ENCODE measurements at places on chromosomes 11 and 22.

DNA sequence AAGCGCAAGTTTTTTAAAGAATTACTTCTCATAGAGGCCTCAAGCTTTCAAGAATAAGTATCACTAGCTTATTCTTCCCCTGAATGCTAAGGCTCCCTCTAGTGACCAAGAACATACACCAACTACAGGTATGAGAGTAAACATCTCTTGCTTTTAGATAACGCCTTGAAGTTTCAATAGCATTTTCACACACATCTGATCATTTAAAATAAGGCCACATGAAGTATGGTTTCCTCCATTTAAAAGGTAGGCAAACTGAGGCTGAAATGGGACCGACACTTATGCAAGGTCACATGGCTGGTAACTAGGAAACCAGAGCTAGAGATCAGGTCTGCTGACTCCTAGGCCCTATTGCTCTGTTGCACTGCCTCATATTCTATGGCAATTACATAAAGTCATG is 66.5 kb downstream of the CCDC34 start:
- DNase-seq, result no peak

- no peak for DNase-seq
Observed at GRCh38 chr11:27319072-27319471, 43.9 kb downstream of the CCDC34 start.

- DNase-seq, result no peak
Observed at GRCh38 chr11:45715418-45715817, 50.0 kb upstream of the CHST1 start.

DNA sequence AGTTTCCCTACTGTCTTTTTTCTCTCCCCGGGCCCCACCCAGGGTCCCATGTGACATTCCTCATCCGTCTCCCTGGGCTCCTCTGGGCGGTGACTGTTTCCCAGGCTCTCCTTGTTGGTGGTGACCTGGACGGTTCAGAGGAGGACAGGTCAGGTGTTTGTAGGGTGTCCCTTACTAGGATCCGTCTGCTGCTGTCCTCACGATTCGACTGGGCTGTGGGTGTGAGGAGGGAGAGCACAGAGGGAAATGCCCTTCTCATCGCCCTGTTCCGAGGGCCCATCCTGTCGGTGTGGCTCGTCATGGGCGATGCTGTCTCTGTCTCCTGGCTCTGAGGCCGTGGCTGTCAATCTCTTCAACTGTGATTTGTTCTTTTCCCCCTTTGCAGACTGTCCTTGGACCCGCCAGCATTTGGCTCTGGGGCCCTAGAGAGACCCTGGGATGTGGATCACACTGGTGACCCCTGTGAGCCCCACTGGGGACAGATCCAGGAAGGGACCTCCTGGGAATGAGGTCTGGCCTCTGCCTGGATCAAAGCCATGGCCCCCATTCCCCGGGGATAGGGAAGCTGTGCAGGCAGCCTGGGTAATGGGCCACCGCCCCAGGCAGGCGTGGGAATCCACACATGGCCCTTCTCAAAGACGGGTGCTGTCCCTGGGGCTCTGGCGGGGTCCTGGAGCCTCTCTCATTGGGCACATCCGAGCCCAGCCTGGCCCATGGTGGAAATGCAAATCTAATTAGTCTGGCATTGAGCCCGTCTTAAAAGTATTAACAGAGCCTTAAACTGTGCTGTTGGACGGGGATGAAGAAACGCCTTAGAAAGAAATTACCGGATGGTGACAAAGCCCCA is 46.8 kb upstream of the KCNQ1OT1 start:
- no peak for DNase-seq

GRCh38 chr11:74676596-74676995 is 54.6 kb downstream of the CHRDL2 start:
- no peak for DNase-seq

- DNase-seq, result no peak
Observed at GRCh38 chr11:29129844-29130243, 887.0 kb downstream of the KCNA4 start.

DNA sequence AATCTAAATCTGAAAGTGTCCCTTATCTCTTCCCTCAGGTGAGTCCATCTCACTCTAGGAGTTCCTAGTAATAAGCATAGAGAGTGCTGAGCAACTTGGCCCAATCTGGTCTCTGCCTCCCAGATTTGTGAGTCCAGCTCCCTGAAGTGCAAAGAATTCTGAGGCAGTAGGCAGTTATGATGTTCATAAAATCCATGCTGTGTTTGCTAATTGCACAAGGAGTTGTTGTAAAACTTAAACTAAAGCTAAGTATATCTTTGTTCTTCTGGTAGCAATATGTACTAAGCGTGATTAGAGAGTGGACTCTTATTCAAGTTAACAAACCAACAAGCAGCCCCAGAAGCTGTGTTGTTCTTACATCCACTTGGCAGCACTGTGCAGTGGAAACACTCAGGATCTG is 7.6 kb upstream of the PTH start:
- DNase-seq, result no peak

GRCh38 chr11:120307476-120307875 is 17.6 kb upstream of the TLCD5 start:
- no peak for DNase-seq

DNA sequence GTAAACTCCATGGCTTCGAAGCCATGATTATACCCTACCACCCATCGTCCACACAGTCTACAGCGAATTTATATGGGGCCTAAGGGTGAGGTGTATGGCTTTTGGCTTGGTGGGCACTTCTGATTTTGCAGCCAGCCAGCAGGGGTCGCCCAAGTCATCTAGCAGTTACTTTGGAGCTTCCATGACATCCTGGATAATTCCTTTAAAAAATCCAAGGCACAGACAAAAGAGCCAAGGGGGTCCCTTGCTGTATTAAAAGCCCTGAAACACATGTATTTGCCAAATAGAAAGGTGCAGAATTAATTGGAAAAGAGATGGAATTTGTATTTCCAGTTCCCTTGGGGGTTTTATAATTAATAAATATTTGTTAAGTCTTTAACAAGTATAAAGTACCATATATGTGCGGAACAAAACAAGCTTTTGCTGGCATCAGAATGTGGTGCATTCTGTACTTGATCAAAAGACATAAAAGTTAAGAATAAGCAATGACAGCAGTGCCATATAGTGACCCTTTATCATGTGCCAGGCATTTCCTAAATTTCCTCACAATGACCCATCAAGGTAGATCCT is 132.8 kb upstream of the PITPNB start:
- DNase-seq, result peak; percentile 84

DNA sequence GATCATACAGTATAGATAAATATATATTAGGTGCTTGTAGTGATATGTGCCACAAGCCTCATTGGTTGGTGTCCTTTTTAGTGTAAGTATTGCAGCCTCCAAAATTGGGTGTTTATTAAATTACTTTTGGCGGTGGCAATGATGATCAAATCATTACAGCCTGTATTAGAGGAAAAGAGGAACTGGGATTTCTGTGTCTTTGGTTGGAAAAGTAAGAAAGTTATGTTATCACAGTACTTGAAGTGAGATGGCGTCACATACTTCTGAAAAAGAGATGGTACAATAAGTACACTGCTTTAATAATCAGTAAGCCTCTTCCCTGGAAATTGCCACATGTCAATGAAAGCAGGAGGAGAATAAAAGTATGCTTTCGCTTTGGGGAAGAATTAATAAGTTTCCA is 523 bp upstream of the MPZL3 start:
- no peak for DNase-seq

DNA sequence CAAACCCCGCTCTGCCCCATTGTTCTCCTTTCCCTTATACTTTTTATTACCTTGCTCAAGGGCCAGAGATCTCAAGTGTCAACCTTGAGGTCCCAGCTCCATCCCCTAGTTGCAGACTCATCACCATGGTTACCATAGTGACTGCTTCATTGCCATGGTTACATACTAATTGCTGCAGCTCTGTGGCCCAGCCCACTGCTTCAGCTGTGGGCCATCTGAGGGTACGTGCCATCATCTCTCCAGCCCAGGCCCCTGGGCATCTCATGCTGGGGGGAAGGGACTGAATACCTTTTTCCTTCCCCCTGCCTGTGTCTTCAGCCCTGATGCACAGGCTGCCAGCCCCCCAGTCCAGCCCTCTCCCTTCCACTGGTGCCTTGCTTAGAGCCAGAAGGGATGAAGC is 22.2 kb downstream of the TREH start:
- no peak for DNase-seq

- peak; percentile 68 for DNase-seq
Observed at GRCh38 chr11:15327786-15328231, 213.1 kb downstream of the INSC start.

DNA sequence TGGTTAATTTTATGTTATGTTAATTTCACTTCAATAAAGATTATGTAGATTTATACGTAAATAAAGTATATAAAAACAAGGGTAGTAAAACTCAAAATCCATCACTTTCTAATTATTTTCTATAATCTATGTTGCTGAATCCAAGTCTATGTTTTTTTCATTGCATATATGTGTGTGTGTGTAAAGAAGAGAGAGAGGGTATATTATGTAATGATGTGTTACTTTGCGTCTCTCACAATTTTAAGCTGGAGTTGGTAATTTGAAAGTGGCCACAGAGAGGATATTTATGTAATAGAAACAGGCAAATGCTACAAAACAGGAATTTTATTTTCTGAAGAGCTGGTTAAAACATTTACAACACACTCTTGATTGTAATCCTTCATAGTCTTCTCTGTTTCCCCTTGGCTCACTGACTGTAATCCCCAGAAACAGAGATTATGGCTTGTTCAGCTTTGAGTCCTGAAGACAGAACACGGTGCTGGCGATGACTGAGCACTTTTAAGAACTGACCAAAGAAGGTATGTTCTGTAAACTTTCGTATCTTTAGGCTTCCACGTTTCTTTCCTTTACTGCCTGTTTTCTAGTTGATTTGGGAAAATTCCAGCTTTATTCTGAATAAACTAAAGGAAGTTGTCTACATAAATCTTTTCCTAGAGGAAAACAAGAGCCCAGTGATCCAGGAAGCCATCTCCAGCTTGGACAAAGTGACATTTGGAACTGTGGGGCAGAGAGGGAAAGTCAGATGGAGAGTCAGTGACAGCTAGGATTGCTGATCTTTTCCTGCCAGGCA is 43.6 kb downstream of the OR2AG2 start:
- DNase-seq, result no peak

- no peak for DNase-seq
Observed at GRCh38 chr11:12469451-12469850, 92.1 kb downstream of the PARVA start.

DNA sequence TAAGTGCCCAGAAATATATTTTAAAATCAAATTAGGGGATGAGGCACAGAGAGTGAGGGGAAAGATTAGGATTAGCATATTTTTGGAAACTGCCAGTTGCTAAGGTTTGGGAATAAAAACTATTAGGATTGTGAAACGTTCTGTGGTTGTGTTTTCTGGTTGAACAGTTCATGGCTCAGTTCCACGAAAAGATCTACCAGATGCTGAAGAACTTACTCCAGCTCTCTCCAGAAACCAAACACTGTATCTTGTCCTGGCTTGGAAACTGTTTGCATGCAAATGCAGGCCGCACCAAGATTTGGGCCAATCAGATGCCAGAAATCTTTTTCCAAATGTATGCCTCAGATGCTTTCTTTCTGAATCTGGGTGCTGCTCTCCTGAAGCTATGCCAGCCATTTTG is 15.3 kb downstream of the UBE4A start:
- DNase-seq, result no peak

GRCh38 chr11:43738600-43739409 is 58.3 kb downstream of the HSD17B12 start:
- DNase-seq, result no peak

GRCh38 chr11:111172321-111172862 is 73.1 kb upstream of the POU2AF2 start:
- DNase-seq, result no peak

- no peak for DNase-seq
Observed at GRCh38 chr11:73428227-73428626, 52.0 kb downstream of the RELT start.

DNA sequence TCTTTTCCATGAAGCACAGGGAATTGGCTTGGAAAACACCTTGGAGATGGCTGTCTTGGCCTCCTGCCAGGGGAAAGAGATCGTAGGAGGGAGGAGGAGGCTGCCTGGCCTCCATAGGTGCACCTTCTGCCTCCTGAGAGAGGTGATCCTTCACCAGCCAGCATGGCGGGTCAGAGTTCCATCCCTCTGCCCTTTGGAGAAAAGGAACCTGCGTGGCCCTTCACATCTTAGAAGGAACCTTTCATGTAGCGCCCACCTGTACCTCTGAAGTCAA is 58.2 kb upstream of the DRD2 start:
- no peak for DNase-seq

DNA sequence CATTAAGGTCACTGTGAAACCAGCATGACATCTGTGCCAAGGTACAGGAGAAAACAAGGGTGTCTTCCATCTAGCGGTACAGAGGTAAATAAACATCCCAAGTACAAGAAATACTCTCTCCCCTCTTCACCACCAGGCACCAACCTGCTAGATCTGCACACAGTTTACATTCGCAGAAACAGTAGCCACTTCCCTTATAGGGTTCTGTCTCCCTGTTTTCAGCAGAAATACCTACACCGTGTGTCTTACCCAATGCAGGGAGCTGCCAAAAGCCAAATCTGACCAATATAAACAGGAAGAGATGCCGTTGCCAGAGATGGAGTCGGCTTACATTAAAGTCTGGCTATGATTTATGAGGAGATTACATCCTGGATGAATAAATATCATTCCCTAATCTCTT is 1.2 kb downstream of the SCN4B start:
- no peak for DNase-seq

GRCh38 chr22:44213489-44214043 is 32.8 kb downstream of the PARVG start:
- DNase-seq, result no peak

DNA sequence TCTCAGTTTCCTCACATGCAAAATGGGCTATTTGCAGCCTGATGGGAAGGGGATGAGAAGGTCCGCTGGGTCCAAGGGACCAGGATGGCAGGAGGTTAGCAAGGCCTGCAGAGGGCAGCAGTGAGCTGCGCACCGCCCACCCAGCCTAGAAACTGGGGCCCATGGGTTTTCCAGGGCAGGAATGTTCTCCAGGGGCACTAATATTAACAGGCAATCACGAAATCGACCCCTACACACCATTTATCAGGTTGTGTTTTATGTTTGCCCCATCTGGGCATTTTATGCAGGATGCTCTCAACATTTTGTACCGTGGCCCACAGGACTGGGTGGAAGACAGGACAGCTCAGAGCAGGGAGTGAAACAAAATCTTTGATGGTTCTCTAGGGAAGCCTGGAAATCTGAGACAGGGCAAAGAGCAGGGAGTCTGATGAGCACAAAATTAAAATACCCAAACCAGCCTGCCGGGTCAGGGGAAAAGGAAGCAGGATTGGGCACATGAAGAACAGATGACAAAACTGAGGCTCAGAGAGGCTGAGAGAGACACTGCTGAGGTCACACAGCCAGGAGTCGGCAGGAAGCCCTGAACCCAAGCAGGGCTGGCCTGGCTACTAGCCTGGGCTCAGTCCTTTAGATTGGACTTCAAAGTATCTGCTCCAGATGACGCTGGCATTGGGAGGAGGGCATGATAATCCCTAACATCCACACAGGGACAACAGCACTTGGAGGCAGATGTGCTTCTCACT is 1.6 kb upstream of the BCR start:
- DNase-seq, result peak; percentile 41

- DNase-seq, result no peak
Observed at GRCh38 chr11:126488591-126489370, 133.3 kb downstream of the ST3GAL4 start.

DNA sequence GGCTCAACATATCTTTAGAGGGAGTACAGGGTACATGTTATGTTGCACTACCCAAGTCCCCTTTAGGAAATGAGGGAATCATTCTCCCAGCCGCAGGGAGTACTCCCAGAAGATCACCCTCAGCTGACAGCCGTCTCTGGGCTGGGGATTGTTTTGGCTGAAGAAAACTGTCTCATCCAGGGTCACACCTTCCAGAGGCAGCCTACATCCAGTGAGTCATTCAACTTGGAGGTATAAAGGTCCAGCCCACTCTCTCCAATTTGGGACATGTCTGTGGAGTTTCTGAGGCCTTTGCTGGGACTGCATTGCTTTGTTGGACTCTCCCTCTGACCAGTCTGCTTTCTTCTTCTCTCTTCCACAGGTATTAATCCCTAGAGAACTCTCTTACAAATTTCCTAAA is 42.1 kb downstream of the RASSF10 start:
- DNase-seq, result no peak
